Activated naive CD8-positive, alpha-beta T cell treated with anti-CD3 and anti-CD28 coated beads, Interleukin-2, amount 50 U/mL, for 24 hours (primary cell): ENCODE measurements at places on chromosomes 5 and 9.

DNA sequence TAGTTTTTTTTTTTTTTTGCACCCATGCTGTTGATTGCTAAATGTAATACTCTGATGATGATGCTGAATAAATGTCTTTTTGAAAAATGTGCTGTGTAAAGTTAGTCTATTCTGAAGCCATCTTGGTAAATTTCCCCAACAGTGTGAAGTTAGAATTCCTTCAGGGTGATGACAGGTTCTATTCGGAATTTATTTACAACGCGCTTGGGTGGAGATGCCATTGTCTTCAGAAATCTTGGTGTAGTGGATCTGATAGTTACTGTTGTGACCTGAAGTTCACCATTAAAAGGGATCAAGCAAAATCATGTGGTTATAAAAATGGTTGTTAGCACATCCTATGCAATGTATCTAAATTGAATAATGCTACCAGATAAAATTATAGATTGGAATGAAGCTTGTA is 36.3 kb upstream of the DMRT1 start:
- no peak for DNase-seq

GRCh38 chr5:72035831-72036230 is 71.4 kb upstream of the MAP1B start:
- DNase-seq, result no peak

DNA sequence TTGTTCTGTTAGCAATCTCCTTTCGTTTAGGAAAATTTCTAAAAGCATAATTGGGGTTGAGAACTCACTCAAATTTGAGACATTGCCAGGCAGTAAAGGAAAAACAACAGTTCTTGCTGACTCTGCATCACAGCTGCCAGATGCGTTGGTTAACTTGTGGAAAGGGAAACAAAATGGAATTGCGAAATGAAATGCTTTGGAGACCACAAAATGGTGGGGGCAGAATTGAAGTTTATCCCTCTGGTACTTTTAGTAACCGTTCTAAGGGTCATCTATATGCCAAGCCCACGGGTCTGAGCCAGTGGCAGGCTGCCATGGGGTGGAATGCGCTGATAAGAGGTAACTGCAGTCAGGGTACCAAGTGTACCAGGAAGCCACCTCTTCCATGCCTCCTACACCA is 28.6 kb upstream of the SELENOP start:
- DNase-seq, result no peak

DNA sequence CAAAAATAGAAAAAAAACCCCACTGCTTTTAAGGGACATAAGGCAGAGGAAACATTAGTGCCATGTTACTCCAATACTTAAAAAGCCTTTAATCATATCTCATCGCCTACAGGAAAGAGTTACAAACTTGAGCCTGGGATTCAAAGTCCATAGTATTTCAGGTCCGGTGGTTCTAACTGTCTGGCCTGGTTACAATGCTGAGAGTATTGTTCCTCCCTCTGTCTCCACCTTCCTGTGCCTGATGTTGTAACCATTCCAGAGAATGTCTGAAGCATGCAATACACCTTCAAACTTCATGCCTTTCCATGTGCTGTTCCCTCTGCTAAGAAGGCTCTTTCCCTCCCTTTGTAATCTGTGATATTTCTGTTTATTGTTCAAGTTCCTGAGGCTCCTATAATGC is 41.6 kb upstream of the SLC36A2 start:
- DNase-seq, result no peak

- no peak for DNase-seq
Measured at GRCh38 chr9:79233542-79233941, 338.2 kb upstream of the TLE4 start.

DNA sequence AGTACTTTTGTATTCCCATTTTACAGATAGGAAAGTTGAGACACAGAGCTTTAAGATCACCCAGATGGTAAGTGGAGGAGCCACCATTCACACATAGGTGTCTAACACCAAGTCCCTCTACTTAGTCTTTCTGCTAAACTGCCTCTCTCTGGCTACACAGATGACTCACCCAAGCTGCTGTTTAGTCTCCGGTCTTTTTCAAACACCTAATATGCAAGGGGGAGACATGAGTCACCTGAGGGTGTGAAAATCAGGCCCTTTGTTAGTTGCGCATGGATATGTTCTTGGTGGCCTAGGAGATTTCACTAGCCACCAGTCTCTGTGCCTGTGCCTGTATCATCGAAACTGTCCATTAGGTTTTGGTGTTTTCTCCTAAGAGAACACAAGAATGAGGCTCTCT is 117.8 kb downstream of the MAST4 start:
- no peak for DNase-seq

GRCh38 chr9:79357194-79357593 is 214.6 kb upstream of the TLE4 start:
- no peak for DNase-seq

DNA sequence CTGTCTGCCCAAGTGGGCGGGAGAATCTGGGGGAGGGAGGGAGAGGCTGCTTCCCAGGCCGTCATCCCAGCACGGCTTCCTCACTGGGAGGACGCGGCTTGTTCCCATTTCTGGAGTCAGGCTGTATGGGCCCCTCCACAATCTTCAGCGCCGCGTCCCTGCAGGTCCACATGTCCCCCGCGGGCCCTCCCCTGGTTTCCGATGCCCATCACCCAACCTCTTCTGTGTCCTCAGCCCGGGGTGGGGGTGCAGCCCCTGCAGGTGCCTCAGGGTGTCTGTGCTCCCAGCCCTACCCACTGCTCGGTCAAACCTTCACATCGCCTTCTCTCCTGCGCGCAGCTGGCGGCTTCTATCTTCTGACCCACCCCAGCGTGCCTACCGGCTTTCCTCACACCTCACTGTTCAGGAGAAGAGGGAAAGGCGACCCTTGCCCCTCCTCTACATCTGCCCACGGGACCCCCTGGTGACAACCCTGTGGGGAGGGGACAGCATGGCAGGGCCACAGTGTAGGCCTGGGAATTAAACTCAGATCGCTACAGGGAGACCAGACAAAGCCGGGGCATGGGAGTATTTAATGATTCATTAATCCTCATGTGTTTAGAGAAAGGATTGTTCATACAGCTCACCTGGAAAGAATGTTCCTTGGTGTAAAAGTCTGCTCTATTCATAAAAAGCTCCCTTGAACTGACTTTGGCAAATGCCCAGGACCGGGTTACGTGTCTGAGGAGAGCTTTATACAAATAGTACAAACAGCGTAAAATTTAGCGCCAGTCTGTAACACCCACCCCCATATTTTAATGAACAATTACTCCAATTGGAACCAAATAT is 145.1 kb downstream of the IRX1 start:
- DNase-seq, result no peak

DNA sequence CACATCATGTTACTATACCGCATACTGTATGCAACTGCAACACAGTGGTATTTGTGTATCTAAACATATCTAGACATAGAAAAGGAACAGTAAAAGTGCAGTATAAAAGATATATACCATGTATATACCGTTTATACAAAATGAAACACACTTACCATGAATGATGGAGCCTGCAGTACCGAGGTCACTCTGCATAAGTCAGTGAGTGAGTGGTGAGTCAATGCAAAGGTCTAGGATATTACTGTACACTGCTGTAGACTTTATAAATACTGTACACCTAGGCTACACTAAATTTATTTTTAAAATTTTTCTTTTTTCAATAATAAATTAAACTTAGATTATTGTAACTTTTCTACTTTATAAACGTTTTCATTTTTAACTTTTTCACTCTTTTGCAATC is 29.3 kb downstream of the PRELID2 start:
- no peak for DNase-seq

DNA sequence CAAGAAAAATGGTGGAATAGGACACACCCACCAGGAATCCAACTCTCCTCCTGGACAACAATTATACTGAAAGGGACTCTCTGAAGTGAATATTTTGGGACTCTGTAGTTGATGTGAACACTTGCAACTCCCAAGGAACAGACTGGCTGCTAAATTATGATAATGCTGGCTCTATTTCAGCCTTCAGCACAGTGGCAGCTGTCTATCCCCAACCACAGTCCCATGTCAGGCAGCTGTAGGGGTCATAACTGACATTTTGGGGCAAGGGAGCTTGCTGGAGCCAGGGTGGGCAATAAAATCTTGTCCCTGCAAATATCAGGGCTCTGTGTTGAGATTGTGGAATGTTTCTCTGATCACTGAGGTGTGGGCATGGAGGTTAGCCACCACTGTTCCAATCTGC is 14.2 kb downstream of the SPATA31E1 start:
- no peak for DNase-seq
